PC-3 (cell line): ENCODE measurements at places on chromosomes 3 and 15.

GRCh38 chr15:77851086-77851485 is 218.4 kb upstream of the LINGO1 start:
- no peaks in the 10 kb centered on the region for H3K4me1 ChIP-seq
- peaks cover 84% of the 10 kb centered on the region for H3K27me3 ChIP-seq
- no peaks in the 10 kb centered on the region for H3K36me3 ChIP-seq
- H3K27ac ChIP-seq: no peak overlapping the region

GRCh38 chr3:134754768-134755559 is 40.1 kb upstream of the EPHB1 start:
- 0 out of 2 replicates have a peak, but pooled peaks cover 6% of the 10 kb centered on the region for H3K27me3 ChIP-seq
- no peak overlapping the region for H3K27ac ChIP-seq
- H3K4me3 ChIP-seq: no peak overlapping the region
- no peaks in the 10 kb centered on the region for H3K36me3 ChIP-seq
- H3K4me1 ChIP-seq: no peaks in the 10 kb centered on the region

DNA sequence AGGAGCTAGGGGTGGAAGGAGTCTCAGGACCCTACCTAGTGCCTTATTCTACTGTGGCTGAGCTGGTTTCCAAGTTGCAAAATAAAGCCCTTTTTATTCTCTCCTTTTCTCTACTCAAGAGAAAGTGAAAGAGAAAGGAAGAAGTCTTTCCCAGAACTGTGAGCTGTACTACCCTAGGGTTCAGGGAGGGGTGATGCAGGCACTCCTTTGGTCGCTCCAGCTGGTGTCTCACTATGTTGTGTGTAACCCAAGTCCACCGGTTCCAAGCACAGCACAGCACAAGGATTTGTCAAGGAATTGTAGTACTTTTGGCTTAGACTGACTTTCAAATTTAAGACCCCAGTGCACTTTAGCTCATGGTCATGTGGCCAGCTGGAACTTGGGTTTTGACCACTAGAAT is 1721.7 kb downstream of the OTOL1 start:
- H3K4me3 ChIP-seq: no peak overlapping the region
- H3K4me1 ChIP-seq: no peaks in the 10 kb centered on the region
- H3K27me3 ChIP-seq: no peaks in the 10 kb centered on the region
- no peaks in the 10 kb centered on the region for H3K36me3 ChIP-seq

DNA sequence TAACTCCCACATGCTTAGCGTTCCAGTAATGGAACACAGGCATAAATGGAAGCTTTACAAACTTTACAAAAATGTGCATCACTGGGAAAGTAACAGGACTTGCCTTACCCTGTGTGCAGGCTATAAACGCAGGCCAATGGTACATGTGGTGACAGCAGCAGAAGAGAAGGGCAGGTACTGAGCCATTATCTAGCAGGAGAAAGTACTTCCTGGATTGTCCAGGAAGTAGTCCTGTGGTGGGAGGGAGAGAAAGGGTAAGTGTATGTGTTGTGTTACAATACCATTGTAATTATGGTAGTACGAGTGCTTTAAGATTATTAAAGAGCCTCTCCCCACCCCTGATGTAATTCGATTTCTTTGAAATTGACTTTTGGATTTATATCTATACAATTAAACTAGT is 5.3 kb downstream of the ATP1B3 start:
- H3K4me3 ChIP-seq: no peak overlapping the region
- no peaks in the 10 kb centered on the region; the same call in 1 of the 2 replicates for H3K36me3 ChIP-seq
- no peaks in the 10 kb centered on the region for H3K27me3 ChIP-seq
- H3K4me1 ChIP-seq: 0 out of 2 replicates have a peak, but pooled peaks cover 7% of the 10 kb centered on the region
- no peak overlapping the region for H3K27ac ChIP-seq
